Fibroblast of villous mesenchyme (primary cell): ENCODE measurements at places on chromosomes 3 and 15. TPM values are rescaled to one million over a fixed set of nuclear protein-coding genes. Genes with fewer than 3 reads are reported as not detected.

Gene LSMEM2
- total RNA-seq, result not detected in 2 replicates

Gene MYD88
- 6.9 and 10.6 TPM in 2 replicates for total RNA-seq

Gene B3GALNT1
- 15.1 and 17.7 TPM in 2 replicates for total RNA-seq

Gene COLQ
- total RNA-seq, result 0.43 and 0.64 TPM in 2 replicates

Gene GNAT1
- total RNA-seq, result not detected in 2 replicates

Gene FHIT
- 1.6 and 2.2 TPM in 2 replicates for total RNA-seq

Gene KLF15
- 0.32 and 0.43 TPM in 2 replicates for total RNA-seq

Gene SERINC4
- under 0.01 TPM in 1 of 2 replicates, not detected in the other for total RNA-seq

Gene SIDT1
- not detected in 2 replicates for total RNA-seq

Gene HES1
- 5.8 and 13.4 TPM in 2 replicates for total RNA-seq
